Activated CD4-positive, alpha-beta T cell treated with anti-CD3 and anti-CD28 coated beads, Interleukin-2, amount 50 U/mL, for 4 hours (primary cell): ENCODE measurements at places on chromosomes 4 and X.

- DNase-seq, result no peak
Observed at GRCh38 chrX:138709886-138710791, 1.4 kb downstream of the FGF13 start.

- DNase-seq, result no peak
Observed at GRCh38 chrX:17161991-17162390, 213.0 kb upstream of the NHS start.

DNA sequence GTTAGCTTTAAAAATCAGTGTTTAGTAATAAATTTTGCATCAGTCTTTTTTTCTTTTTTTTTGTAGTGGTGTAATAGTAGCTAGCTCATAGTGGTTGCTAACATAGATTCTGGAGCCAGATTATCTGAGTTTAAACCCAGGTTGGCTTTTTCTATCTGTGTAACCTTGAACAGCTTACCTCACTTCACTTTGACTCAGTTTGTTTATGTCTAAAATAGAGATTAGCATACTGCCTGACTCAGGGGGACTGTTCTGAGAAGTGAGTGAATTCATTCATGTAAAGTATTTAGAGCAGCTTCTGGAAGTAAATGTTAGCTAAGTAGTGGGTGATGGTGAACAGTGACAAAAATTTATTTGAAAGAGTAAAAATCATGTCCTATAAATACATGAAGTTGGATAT lies 32.9 kb downstream of the CPEB2 start:
- DNase-seq, result no peak

DNA sequence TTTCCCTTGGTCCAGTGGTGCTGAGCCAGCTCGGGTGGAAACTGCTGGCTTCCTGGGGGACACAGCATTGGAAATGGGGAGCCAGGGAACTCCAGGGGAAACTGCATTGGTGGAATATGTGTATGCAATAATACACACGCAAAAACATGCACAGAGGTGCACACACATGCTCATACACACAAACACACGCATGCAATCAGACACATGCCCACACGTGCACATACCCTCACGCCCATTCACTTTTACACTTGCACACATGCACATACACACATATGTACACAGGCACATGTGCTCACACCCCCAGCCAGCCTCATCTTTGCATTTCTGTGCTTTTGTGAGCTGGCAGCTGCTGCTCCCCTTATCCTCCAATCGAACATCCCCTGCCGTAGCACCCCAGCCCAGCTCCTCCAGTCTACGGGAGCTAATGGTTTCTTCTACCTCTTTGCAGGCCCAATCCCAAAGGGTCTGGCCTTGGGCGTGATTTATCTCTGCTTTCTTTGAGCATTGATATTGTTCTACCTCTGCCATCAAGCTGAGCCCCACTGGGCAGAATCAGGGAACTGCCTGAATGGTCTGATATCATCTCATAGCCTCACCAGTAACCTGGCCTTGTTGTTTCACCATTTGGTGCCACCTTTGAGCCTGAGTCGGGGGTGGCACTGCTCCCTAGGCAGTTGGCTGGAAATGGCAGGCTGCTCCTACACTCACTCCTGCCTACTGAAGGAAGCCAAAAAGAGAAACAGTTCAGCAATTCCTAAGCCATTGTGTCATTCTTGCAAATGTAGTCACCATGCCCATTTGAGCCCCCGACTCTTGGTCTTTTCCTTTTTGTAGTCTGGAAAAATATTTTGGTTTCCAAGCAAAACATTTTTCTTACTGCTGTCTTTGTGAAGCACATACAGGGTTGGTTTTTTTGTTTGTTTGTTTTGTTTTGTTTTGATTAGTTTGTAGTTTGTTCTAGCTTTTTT lies 104.4 kb upstream of the MAMLD1 start:
- DNase-seq, result no peak

DNA sequence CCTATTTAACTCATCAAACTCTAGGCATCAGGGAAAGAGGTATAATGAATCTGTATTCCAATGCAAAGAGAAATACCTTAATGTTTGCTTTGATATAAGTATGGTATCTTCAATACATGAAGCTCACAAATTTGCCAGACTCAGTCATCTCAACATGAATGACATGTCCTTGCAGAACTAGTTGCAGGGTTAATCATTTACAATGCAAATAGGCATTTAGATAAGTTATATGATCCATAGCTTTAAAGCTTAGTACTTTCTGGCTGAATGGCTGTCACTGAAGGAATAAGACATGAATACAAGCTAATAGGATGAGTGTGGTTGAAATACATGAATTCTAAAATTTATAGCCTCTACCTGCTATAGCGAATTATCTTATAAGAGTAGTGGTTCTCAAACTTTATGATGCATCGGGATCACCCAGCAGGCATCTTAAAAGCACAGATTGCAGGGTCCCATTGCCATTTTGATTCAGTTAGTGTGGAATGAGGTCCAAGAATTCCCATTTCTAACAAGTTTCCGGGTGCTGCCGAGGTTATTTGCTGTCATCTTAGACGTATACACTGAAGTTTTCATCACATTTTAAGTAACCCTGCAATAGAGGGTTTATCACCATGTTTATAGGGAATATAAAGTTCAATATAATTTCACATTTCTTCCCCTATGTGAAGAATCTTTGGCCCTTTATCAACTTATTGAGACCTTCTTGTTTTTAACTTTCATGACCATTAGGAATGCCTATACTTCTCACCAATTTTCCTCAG lies 439.2 kb downstream of the ARHGAP24 start:
- no peak for DNase-seq

DNA sequence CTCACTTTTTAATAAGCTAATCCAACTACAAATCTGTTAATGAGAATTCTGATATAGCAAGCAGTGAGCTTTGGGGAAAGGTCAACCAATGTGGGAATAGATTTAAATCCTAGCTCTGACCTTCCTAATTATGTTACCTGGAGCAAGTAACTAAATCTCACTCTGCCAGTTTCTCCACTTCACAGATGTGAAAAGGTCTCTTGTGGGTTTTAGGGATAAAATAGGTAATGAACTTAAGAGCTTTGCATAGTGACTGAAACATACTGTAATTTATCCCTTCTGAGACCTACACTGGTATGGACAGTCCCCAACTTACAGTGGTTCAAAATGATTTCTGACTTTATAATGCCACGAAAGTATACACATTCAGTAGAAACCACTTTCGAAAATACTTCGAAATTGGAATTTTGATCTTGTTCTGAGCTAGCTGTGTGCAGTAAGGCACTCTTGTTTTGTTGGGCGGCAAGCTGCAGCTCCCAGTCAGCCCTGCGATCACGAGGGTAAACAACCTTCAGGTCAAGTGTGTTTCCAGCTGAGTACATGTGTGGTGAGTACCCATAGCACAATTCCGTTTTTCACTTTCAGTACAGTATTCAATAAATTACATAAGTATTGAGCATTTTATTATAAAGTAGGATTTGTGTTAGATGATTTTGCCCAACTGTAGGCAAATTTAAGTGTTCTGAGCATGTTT lies 93.7 kb downstream of the ADGRL3 start:
- DNase-seq, result no peak
